ENCODE measurements at places on chromosomes 7 and 10.

DNA sequence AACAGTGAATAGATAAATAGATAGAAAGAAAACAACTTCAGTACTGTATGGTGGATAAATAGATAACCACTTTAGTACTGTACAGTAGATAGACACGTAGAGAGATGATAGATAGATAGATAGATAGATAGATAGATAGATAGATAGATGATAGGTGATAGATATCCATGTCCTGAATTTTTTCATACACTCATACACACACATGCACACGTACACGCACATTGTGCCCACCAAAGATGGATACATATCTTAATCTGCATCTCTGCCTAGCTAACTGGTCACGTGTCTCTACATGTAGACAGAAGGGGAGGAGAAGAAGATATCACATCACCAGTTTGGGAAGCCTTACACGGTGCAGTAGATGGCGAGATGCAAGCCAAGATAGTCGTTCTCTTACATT lies 99.2 kb downstream of the ARID5B start:
- no peak for DNase-seq

DNA sequence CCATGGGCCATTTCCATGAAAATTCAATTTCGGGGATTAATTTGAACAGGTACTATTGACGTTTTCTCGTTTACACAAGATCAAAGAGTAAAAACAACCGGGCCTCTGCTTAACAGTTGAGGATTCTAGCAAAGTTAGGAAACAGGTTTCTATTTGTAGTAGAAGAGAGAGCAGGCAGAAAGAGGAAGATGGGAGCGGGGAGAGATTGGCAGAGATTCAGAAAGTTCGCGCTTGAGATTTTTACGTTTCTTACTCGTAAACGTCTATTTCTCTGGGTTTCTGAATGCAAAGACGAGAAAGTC lies 571 bp upstream of the VWC2 start:
- no peak for DNase-seq

GRCh38 chr10:129323879-129324278 lies 143.2 kb upstream of the MGMT start:
- no peak for DNase-seq

- no peak for DNase-seq
Measured at GRCh38 chr7:2708041-2708440, 20.0 kb downstream of the AMZ1 start.

DNA sequence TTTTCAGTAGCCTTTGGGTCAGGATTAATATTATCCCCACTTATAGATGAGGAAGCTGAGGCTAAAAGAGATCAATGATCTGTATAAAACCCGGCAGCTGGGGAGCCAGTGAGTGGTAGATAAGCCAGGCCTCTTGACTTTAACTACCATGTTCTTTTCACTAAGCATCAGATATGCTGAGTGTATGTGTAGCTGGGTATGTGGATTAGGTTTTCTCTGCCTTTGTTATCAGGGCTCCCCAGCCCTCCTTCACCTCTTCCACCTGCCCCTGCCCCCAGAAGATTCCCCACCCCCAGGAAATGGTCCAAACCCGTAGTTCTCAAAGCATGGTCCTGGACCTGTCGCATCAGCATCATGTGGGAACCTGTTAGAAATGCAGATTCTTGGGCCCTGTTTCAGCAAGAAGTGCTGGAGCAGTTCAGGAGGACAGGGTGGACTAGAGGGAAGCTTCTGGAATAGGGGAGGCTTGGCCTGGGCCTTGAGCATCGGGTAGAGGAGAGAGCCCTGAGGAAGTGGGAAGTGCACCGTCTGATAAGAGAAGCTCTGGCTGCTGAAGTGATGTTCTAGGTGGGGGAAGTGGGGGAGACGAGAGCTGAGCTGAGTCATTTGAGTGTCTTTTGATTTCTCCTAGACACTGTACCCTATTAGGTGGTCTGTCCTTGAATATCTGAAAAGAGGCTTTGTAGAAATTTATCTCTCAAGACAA lies 101.3 kb downstream of the HIF1AN start:
- no peak for DNase-seq
